Fibroblast of the aortic adventitia (primary cell): ENCODE measurements at places on chromosomes 1 and 21. TPM values are rescaled to one million over a fixed set of nuclear protein-coding genes. Genes with fewer than 3 reads are reported as not detected.

The SPRTN gene
- total RNA-seq = 17.2 and 33.6 TPM in 2 replicates

The PAQR6 gene
- total RNA-seq = 0.63 TPM in 1 of 2 replicates, not detected in the other

The UBE4B gene
- 55.0 and 59.9 TPM in 2 replicates for total RNA-seq

The RFX5 gene
- total RNA-seq = 27.1 and 32.8 TPM in 2 replicates

The SPRR2E gene
- not detected in 2 replicates for total RNA-seq

The TLR5 gene
- total RNA-seq = 0.36 TPM in 1 of 2 replicates, not detected in the other

GRCh38 chr1:218620956-218621355, 275.8 kb downstream of the TGFB2 start:
- peak; percentile 16 for DNase-seq

DNA sequence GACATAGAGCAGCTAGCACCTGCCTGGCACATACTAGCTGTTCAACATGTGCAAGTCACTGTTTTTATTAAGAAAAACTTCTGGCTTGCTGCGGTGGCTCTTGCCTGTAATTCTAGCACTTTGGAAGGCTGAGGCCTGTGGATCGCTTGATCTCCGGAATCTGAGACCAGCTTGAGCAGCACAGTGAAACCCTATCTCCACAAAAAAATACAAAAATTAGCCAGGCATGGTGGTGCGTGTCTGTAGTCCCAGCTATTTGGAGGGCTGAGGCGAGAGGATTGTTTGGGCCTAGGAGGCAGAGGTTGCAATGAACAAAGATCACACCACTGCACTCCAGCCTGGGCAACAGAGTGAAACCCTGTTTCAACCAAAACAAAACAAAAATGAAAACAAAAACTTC, 27.7 kb upstream of the C8B start:
- DNase-seq = no peak

DNA sequence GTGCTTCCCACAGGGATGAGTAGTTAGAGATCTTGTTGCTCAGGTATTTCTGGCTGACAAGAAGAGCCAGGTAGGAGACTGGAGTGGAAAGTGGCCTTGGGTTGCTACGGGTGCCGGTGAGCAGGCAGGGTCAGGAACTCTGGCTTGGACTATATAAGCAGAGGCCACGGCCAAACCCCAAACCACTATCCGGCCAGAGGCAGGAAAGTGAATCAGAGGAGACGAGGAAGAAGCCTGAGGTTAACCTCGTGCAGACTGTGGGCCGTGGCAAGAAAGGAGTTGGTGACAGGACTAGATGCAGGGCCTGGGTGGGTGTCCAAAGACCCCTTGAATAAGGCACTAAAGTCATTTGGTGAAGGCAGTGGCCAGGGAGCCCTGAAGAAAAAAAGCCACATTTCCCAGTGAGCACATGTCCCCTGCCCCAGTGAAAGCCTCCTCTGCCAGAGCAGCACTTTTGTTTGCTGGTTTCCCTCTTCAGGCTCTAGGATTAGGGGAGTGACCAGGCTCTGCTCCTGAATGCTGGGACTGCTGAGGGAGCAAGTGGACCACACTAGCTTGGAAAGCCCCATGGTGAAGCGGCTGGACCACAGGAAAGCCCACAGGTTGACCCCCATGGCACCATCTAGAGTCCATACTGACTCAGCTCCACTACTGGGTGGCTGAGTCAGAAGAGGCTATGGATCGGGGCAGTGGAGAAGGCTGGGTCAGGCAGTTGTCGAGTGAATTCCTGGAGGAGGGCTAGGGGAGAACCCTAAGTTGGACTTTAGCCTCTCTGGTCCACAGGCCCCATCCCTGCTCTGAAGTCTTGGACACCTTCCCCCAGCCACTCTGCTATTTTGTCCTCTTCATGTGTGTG, 23.4 kb downstream of the CSF1 start:
- peak; percentile 70 for DNase-seq

GRCh38 chr1:5620997-5621396, 371.2 kb downstream of the NPHP4 start:
- no peak for DNase-seq

DNA sequence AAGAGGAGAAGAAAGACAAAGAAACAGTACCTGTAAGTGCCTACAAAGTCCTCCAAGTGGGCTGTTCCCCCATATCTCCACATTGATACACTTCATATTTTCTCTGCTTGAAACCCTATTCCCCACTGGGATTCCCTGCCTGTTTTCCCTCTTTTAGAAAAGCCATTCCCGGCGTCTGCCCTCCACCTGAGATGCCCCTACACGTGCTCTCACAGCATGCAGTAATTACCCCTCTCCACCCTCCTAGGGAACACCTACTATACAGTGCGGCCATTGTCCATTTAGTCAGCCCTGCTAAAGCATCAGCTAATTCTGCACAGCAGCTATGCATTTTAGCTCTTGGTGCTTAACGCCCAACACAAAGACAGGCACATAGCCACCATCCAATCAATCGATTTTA, 135.7 kb upstream of the TIAM1 start:
- DNase-seq = no peak

GRCh38 chr1:6982443-6982842, 197.2 kb downstream of the CAMTA1 start:
- DNase-seq = no peak

DNA sequence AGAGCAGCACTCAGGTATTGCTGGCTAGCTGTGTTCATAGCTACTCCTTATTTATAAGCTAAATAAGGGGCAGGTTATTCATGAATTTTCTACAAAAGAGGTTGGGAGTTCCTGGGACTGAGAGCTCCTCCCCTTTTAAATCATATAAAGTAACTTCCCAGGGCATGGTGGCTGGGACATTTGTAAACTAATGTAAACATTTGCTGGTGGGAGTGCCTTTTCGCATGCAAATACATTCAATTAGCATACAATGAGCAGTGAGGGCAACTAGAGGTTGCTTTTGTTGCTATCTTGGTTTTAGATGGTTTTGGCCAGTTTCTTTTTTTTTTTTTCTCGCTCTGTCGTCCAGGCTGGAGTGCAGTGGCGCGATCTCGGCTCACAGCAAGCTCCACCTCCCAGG, 43.4 kb downstream of the GNPAT start:
- no peak for DNase-seq

DNA sequence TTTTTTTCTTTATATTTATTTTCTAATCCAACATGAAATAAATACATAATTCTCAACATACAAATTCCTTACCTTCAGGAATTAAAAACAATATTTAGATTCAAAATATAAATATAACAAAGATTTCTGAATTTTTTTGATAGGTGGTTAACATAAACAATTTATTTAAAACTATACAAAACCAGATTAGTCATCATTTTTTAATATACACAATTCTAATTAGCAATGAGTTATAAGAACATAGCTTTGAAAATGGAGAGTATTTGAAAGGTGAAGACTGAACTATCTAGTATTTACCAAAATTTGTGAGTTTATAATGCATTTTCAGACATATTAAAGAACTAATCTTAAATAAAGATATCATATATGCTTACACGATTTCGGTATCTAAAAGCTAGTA, 37.5 kb downstream of the TPR start:
- no peak for DNase-seq

GRCh38 chr21:42922918-42923317, 2.5 kb downstream of the ERVH48-1 start:
- no peak for DNase-seq

GRCh38 chr1:221030990-221031389, 151.7 kb downstream of the HLX start:
- DNase-seq = peak; percentile 17

- DNase-seq = no peak
These were observed 73.5 kb upstream of the TMPRSS15 start for GRCh38 chr21:18477043-18477442.

DNA sequence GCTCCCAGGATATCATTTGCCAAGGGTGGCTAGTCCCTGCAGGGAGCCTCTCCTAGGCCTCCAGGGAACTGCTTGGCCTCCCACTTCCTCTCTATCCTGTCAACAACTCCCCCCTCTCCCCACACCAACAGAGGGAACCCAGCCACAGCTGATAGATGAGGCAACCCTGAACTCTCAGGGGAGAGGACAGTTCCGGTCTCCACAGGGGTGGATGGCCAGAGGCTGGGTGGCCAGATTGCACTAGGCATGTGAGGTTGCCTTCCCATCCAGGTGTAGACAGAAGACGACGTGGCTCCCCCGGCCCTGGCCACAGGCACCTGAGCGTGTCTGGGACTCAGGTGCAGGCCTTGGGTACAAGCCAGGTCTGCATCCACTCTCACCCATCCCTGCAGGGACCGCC, 53.3 kb downstream of the TOR1AIP2 start:
- DNase-seq = no peak

DNA sequence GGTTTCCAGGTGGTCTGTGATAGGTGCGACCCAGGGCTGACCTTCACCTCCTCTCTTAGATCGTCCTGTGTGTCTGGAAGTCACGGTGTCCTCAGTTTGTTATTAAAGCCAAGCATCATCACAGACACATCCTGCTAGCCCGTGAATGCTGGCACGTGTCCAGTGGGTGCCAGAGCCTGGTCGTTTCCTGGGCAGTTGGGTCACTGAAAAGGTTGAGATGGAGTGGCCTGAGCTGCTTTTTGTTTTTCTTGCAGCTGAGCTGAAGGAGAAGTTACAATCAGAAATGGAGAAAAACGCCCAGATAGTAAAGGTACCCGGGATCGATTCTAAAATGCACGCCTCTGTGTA, 23.2 kb downstream of the PCNT start:
- DNase-seq = no peak

GRCh38 chr1:17093822-17094393, 25.3 kb downstream of the PADI2 start:
- DNase-seq = no peak

DNA sequence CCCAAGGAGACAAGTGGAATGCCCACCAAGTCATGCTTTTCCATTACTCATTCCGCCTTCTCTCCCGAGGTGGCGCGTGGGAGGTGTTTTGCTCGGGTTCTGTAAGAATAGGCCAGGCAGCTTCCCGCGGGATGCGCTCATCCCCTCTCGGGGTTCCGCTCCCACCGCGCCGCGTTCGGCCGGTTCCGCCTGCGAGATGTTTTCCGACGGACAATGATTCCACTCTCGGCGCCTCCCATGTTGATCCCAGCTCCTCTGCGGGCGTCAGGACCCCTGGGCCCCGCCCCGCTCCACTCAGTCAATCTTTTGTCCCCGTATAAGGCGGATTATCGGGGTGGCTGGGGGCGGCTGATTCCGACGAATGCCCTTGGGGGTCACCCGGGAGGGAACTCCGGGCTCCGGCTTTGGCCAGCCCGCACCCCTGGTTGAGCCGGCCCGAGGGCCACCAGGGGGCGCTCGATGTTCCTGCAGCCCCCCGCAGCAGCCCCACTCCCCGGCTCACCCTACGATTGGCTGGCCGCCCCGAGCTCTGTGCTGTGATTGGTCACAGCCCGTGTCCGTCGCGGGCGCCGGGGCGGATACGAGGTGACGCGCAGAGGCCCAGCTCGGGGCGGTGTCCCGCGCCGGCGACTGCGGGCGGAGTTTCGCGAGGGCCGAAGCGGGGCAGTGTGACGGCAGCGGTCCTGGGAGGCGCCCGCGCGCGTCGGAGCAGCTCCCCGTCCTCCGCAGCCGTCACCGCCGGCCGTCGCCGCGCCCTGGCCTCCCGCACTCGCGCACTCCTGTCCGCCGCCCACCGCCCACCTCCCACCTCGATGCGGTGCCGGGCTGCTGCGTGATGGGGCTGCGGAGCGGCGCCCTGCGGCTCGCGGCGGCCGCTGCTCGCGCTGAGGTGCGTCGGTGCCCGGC, at the start of gene KIF1B:
KIF1B (plus strand) TSS at position 666 of the 906 bp plus-strand sequence. CDS start 21,759 bp downstream, outside the sequence.
- peak; percentile 97 for DNase-seq

- no peak for DNase-seq
These were observed 318.2 kb downstream of the NEGR1 start for GRCh38 chr1:71964188-71964587.
